Activated T-helper 1 cell treated with Interleukin-2 at 50 U/mL for 16 hours (primary cell): ENCODE measurements at places on chromosomes 7 and 10.

DNA sequence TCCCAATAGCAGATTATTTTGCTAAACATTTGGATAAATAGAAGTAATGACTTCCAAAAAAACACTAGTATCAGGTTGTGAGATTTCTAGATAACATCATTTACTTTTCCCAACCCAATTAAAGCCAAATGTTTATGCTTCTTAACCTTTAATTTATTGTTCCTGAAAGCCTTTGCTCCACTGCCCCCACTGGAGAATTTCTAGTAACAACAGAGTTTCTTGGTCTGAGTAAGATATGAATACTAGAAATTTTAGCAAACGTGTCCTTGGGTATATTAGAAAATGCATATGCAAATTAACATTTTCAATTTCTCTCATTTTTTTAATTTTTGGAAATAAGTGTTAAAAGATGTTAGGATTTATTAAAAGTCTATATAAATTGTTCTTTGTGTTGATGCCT lies 958.0 kb upstream of the PHF14 start:
- DNase-seq = no peak

DNA sequence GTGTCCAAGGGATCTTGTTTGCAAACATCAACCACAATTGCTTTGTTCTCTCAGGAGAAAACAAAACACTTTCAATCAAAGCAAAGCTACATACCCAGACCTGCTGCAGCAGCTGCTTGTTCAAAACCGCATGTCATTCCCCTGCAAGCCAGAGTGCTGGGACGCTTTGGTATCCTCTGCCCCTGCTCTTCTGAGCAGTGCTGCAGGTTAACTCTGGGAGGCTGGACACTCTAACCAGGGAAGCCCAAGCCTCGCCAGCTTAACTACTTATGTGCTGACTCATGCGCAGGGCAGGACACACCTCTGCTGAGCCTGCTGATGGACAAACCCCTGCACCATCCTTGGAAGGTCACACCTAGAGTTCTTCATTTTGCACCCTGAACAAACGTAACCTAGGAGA lies 28.2 kb upstream of the ASAH2 start:
- DNase-seq = no peak

DNA sequence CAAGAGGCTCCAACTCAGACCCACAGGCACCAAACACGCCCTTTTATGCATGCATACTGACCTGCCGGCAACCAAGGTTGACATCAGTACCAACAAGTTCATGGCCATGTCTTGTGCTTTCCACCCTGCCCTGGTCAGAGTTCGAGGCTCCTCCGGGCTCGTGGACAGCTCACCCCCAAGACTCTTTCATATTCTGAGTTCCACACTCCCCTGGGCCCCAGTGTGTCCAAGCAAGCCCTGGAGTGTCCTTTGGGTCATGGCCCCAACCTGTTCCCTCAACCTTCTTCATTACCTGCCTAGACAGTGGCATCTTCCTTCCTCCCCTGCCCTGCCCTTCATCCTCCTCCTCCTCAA lies 40.5 kb downstream of the HIF1AN start:
- no peak for DNase-seq

DNA sequence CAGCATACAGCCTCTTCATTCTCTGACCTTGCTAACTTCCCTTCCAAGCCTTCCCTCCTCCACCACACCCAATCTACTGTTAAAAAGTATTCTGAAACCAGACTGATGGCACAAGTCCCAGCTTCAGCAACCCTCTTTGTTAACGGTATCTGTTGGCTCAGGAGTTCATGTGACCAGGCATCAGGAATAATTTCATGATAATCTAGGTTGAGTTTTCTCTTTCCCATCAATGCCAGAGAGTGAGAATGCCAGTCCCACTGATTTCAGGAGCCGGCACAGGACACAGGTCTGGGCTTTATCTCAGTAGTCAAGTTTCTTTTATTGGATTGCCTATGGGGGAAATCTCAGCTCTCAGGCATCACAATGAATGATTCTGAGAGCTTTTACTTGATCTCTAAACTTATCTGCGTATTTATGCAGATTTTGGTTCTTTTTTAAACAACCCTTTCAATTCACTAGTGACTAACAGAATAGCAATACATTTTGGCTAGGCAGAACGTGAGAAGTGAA lies 231.0 kb upstream of the LYZL1 start:
- DNase-seq = no peak

GRCh38 chr10:11450427-11450826 lies 161.0 kb downstream of the USP6NL start:
- no peak for DNase-seq

DNA sequence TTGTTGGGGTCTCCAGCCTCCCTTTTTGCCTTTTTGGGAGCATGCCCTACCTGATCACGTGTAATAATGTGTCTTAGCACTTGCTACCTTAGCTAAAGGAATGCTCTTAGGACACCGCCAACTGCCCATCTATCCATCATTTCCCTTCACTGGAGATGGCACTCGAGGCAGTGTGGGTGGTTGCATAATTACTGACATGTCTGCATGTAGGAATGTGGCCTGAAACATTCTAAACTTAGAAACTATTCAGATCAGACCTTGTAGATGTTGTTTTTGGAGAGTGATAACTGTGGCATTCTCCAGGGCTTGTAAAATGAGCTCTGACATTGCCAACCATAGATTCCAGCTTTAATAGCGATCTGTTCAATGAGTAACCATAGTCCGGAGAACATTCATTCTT lies 365.8 kb downstream of the BBS9 start:
- no peak for DNase-seq

GRCh38 chr7:101668726-101669125 lies 39.6 kb upstream of the MYL10 start:
- DNase-seq = no peak

DNA sequence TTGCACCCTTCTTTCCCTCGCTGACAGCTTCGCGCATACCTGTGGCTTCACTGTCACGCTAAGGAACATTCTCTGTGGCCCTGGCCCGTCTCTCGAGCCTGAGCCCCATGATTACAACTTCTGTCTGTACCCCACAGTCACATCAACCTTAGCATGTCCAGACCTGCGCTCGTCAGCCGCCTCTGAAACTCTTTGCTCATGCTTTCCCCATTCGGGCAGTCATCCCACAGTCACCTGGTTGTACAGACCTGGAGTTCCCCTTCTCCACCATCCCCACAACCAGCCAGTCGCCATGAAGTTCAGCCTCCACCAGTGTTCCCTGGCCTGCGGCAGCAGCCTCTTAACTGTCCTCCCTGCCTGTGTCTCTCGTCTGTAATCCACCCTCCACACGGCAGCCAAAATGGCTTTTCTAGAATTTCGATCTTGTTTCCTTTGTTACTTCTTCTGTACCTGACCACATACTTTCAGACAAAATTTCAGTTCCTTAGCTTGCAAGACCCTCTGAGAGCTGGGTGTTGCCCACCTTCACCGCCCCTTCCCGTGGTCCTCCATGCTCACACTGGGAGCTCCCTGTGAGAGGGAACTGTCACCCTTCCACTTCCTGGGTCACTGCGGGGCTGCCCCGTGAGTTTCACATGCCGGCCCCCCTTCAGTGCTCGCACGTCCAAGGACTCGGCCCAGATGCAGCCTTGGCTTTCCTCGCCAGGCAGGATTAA lies 229.2 kb downstream of the CELF2 start:
- DNase-seq = no peak
